ENCODE measurements at places on chromosomes 12 and 14.

GRCh38 chr14:34368115-34368970 is 93.7 kb downstream of the SPTSSA start:
- DNase-seq, result no peak

DNA sequence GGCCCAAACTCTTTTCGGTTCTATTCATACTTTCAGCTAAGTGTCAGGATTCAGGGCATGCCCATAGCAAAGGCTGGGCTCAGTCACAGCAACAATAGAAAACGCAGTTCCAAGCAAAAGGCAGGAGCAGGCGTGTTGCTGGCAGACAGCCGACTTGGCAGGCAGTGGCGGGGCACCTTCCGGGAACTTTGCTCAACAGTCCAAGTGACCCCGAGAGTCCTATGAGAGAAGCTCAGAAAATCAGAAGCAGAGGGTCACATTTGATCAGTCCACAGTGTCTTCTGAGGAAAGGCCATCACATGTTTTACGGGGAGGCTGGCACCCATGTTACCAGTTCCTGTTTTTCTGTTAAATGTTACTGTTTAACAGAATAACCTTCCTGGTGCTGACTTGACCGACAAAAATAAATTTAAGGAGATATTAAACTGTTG is 115.0 kb downstream of the DACT1 start:
- no peak for DNase-seq

DNA sequence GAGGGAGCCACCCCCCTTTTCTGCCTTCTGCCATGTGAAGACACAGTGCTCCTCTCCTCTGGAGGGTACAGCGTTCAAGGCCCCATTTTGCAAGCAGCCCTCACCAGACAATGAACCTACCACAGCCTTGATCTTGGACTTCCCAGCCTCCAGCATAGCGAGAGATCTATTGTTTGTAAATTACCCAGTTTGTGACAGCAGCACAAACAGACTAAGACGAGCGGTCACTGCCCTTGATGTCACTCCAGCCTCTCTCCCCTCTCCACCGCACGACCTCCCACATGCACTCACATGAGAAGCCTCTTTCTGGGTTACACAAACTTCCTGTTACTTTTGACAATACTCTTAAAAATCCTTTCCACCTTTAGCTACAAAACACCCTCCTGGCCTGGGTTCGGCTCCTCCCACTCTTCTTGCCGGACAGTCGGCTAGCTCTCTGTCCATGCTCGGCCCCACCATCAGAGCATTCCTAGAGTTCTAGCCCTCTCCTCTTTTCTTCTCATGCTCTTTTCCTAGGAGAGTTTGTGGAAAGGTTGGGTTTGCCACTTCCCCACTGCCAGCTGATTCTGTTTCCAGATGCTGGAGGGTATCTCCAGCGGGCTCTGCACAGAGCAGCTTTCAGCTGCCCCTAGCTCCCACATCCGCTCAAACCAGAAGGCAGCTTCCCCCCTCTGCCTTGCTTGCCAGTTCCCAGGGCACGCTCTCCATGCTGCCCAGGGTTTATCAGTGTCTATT is 124.3 kb downstream of the FOXN3 start:
- no peak for DNase-seq

DNA sequence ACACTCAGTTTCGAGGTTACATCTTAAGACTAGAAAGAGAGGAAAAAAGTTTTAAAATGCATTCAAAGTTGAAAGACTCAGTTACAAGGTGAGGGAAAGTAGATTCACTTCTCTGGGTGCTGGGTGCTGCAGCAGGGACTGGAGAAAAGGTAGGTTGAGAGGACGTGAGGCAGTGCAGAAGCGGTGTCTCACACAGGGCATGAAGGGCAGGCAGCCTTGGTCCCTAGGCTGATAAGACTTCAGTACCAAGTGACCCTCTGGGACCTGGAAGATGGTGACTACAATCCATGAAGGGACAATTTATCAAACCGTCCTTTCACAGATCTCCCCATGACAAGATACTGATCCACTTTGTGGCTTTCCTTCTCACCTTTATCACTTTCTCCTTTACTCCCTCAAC is 22.5 kb upstream of the UTP20 start:
- no peak for DNase-seq

DNA sequence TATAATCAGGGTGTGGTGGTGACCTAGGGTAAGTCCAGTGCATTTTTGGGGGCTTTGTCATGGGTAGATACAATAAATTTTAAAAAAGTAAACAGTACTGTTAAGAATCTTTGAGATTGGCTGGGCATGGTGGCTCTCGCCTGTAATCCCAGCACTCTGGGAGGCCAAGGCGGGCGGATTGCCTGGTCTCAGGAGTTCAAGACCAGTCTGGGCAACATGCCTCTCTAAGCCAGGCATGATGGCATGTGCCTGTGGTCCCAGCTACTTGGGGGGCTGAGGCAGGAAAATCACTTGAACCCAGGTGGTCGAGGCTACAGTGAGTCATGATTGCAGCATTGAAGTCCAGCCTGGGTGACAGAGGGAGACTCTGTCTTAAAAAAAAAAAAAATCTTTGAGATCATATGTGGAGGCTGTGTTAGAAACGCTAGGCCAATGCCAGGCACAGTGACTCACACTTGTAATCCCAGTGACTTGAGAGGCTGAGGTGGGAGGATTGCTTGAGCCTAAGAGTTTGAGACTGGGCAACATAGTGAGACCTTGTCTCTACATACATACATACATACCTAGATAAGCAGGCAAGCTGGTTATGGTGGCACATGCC is 67.7 kb downstream of the PRKCH start:
- DNase-seq, result no peak

DNA sequence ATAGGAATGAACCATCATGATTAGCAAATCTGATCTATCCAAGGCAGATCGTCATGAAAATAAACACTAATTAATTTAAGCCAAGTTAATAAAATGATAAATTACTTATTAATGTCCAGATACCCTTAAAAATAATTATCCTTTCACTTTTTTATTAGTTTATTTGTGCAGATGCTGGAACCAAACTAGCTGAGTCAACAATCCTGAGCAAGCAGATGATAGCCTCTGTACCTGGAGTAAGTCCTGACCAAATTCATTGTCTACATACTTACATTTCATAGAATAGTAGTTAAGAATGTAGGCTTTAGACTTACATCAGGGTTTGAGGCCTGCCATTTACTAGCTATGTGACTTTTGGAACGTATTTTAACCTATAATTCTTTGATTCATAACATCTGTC is 105.8 kb downstream of the PRIMA1 start:
- DNase-seq, result no peak

DNA sequence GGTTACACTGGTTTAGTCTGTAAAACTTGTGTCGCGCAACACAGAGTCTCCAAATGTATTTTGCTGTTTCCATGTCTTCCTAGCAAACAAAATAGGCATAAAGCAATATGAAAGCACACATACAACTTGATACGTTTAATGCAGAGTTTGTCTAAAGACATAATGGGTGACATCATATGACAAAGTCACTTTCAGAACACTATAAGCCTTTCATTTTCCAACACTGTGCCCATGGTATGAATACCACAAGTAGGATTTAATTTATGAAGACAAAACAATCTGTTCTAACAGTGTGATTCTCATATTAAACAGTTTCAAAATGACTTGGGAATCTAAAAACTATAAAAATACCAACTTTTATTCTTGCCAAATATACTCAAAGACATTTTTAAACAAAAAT is 58.4 kb downstream of the PTPN21 start:
- no peak for DNase-seq

DNA sequence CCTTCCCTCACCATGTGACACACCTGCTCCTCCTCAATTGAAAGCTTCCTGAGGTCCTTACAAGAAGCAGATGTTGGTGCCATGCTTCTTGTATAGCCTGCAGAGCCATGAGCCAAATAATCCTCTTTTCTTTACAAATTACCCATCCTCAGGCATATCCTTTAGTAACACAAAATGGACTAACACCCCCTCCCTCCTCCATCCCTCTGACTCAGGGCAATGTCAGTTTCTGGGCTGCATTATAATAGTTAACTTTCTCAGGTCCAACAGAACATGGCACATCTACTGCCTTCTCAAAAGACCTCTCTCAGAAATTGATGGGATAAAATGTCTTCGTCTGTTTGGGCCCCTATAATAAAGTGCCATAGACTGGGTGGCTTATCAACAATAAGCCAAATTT is 287.0 kb downstream of the DPF3 start:
- no peak for DNase-seq

DNA sequence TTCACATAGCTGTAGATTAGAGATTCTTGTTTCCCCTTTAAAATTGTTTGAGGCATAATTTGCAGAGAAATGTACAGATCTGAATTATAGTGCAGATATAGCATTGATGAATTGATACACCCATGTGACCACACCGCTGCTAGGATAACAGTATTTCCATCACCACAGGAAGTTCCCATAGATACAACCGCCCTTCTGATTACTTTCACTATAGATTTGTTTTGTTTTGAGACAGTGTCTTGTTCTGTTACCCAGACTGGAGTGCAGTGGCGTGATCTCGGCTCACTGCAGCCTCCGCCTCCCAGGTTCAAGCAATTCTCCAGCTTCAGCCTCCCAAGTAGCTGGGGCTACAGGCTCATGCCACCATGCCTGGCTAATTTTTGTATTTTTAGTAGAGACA is 8.8 kb upstream of the ASPG start:
- DNase-seq, result no peak

DNA sequence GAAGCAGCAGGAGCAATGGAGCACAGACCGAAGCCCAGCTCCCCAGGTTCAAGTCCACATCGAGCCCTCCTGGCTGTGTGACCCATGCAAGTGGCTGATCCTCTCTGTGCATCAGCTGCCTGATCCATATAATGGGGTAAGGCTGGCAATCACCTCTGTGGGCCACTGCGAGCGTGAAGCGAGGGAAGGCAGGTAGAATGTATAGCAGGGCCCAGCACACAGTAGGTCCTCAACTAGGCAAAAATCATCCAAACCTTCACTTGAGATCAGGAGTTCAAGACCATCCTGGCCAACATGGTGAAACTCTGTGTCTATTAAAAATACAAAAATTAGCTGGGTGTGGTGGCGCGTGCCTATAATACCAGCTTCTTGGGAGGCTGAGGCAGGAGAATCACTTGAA is 102.6 kb downstream of the SCARB1 start:
- DNase-seq, result no peak

DNA sequence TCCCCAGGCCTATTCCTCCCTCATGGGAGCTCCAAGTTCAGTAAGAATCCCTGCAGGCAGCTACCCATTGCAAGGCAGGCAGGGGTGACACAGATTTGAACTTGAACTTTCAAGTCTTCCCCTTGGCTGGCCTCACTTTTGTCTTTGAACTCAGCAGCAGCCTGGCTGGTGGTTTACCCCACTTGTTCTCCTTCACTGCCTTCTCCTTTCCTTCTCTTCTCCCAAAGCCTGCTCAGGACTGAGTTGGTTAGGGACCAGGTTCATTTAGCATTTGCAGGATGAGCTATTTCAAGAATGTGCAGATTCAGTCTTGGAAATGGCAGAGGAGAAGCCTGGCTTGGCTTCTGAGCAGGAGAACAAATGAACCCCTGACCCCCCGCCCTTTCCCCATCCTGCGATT is 67.7 kb upstream of the TBX3 start:
- no peak for DNase-seq

GRCh38 chr14:104135904-104136471 is 2.4 kb upstream of the KIF26A start:
- no peak for DNase-seq

GRCh38 chr12:11568762-11569478 is 80.6 kb upstream of the ETV6 start:
- DNase-seq, result no peak

DNA sequence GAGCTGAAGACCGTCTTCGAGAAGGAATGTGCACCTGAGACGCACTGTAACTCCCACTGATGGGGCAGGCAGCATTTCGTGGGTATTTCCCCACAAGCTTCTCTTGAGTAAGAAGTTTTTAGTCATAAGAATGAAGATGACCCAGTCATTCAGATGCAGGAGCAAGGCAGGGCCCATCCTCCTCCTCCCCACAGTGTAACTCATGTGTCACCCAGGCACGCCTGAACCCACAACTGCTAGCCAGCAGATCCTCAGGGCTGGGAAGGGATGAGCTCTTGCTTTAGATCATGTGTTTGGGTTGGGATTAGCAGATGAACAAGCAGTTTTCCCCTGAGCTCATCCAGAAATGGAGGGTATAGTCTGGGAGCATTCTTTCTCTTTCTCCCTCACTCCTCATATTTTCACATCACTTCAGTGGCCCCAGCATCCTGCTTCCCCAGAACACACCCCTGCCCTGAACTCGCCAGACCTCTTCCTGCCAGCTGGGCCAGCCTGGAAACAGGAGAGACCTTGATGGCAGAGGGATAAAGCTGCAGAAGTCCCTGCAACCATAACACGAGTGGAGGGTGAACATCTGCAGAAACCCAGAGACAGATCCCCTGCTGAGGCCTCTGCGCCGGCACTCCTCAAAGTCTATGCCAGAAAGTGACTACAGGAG is 73.3 kb downstream of the B4GALNT3 start:
- DNase-seq, result no peak

GRCh38 chr12:913919-914698 is 35.4 kb downstream of the RAD52 start:
- no peak for DNase-seq

DNA sequence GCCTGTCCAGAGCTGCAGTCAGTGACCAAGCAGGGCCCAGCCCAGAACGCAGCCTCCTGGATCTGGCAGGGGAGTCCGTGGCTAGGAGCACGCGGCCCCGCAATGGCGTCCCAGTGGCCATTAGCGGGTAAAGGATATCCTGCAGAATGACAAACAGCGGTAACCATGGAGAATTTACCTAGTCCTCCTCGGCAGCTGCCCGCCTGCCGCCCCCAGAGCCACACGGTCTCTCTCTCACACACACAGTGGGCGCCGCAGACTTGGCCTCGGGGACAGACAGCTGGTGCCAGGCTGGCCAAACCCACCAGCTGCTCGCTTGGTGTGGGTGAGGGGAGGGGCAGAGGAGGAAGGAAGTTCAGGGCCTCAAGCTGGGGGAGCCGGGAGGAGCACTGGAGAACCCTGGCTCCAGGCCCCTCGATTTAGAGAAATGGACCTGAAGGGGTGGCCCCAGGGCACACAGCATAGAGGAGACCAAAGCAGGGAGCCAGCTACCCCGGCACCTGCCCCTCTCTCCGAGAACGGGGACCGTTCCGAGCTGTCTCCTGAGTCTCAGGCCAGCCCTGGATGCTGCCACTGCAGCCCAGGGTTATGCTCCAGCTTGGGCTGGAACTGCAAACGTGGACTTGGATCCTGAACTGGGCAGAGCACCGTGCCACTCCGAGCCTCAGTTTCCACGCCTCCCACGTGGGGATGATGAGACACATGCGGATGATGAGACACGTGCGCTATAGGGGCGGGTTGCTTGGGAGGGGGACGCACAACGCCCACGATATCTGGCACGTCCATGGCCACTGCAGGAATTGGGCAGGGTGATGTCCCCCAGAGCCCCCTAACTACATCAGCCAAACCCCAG is 3.4 kb downstream of the CDK2AP1 start:
- DNase-seq, result no peak

- no peak for DNase-seq
These were observed 59.5 kb downstream of the TMEM116 start for GRCh38 chr12:111953455-111953854.

GRCh38 chr12:92543840-92544239 is 158.9 kb upstream of the PLEKHG7 start:
- no peak for DNase-seq

- no peak for DNase-seq
These were observed 174.8 kb upstream of the RTL1 start for GRCh38 chr14:101078170-101078891.

All from stimulated activated CD4-positive, alpha-beta T cell treated with anti-CD3 and anti-CD28 coated beads, Interleukin-12 subunit alpha, Interleukin-12 subunit beta, amount 100 ng/mL, for 48 hours (primary cell).